ENCODE measurements at places on chromosomes 11 and 22. TPM values are rescaled to one million over a fixed set of nuclear protein-coding genes. Genes with fewer than 3 reads are reported as not detected.

ANO1 gene
- not detected for total RNA-seq

OR52K2 gene
- not detected for total RNA-seq

IFITM10 gene
- 0.14 TPM for total RNA-seq

DGCR6L gene
- 37.2 TPM for total RNA-seq

TRIM49 gene
- total RNA-seq, result not detected

RAB3IL1 gene
- total RNA-seq, result 0.12 TPM

CYP2D6 gene
- 3.8 TPM for total RNA-seq
